HCEC 1CT (cell line): ENCODE measurements at places on chromosomes 11 and 22.

GRCh38 chr22:27348634-27349033 lies 452.9 kb downstream of the MN1 start:
- DNase-seq = peak; percentile 3

- DNase-seq = peak; percentile 78
These were observed 223.5 kb upstream of the NTM start for GRCh38 chr11:131146827-131147490.

DNA sequence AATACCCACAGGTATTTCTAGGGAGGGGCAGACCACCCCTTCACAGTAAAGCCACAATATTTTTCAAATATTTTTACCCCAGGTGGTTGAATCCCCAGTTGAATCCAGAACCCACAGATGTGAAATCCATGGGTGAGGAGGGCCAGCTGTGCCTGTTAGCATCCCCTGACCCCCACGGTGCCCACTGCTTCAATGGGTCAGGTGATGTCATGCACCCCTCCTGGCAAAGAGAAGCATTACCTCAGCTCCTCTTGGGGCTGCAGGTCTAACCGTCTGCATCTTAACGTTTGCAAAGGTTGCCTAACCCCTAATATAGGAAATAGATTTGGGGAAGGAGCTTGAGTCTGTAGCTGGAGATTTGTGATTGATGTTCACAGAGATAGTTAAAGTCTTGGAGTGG lies 24.7 kb upstream of the IL17RA start:
- no peak for DNase-seq

- peak; percentile 69 for DNase-seq
These were observed 11.4 kb downstream of the ACO2 start for GRCh38 chr22:41480397-41480735.

DNA sequence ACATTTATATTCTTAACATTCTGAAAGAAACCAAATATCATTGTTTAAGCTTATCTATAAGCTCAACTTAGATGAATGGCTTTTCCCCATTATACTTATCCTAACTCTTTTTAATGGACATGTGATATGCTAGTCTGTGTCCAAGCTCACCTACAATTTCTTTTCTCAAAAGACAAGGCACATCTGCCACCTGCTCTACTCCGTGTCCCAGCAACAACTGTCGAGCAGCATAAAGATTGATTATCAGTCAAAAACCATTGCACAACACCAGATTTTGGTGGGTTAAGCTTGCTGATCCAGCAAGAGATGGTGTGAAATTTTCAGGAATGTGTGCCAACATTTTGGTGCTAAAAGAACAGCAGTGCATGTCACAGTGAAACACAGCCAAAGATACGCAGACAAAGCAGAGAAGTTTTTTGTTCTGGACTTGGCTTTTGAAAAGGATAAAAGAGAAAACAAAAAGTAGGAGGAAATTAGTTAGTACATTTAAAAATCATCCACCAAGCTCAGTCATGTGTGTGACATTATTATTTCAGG lies 65.8 kb downstream of the DCDC1 start:
- no peak for DNase-seq

DNA sequence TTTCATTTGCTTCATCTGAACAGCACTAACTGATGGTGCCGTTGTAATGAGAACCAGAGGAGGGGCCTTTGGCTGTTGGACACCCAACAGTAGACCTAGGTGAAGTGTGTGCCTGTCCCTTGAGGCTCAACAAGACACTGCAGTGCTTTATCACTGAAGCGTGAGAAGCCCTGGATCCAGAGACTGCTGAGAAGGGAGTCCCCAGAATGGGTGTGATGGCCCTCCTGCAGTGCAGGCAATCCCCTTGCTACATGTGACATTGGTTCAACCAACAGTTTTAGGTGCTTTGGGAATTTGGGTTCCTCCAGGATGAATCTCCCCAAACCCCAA lies 125.6 kb downstream of the BRD1 start:
- DNase-seq = no peak
